Renal cortical epithelial cell (primary cell): ENCODE measurements at places on chromosomes 5 and 9. TPM values are rescaled to one million over a fixed set of nuclear protein-coding genes. Genes with fewer than 3 reads are reported as not detected.

Gene MRPS27
- total RNA-seq: 58.2 and 92.7 TPM in 2 replicates

Gene BNC2
- total RNA-seq: 9.0 and 22.4 TPM in 2 replicates

Gene DOCK8
- total RNA-seq: 0.85 and 1.6 TPM in 2 replicates

Gene PCDHAC2
- total RNA-seq: 1.0 and 1.1 TPM in 2 replicates

Gene PCDHB6
- 0.17 and 0.40 TPM in 2 replicates for total RNA-seq

Gene GABRA1
- total RNA-seq: not detected in 2 replicates

Gene VCAN
- total RNA-seq: 269 and 2,590 TPM in 2 replicates

Gene CAMK2A
- 0.15 TPM in 1 of 2 replicates, not detected in the other for total RNA-seq

Gene PFN3
- total RNA-seq: not detected in 2 replicates

Gene PGM5
- total RNA-seq: 0.55 and 1.0 TPM in 2 replicates

Gene EDIL3
- total RNA-seq: 6.9 and 10.1 TPM in 2 replicates

Gene DMGDH
- 4.5 and 9.3 TPM in 2 replicates for total RNA-seq

Gene WDR31
- 1.9 and 9.3 TPM in 2 replicates for total RNA-seq

Gene PRDM9
- not detected in 2 replicates for total RNA-seq

Gene DHX29
- 23.4 and 39.8 TPM in 2 replicates for total RNA-seq

Gene CDC14B
- total RNA-seq: 30.6 and 55.7 TPM in 2 replicates

Gene HAPLN1
- not detected in 2 replicates for total RNA-seq

Gene SPINK7
- not detected in 2 replicates for total RNA-seq

Gene CCDC183
- 0.94 TPM in 1 of 2 replicates, not detected in the other for total RNA-seq

Gene LCN2
- total RNA-seq: 23.6 and 38.2 TPM in 2 replicates

Gene SHC3
- total RNA-seq: 1.1 and 2.1 TPM in 2 replicates

Gene SLC25A2
- 0.20 and 1.0 TPM in 2 replicates for total RNA-seq

Gene PCDHB7
- total RNA-seq: under 0.01 and 0.85 TPM in 2 replicates

Gene FAM170A
- total RNA-seq: not detected in 2 replicates

Gene ZNF618
- total RNA-seq: 3.5 and 30.6 TPM in 2 replicates

Gene GARIN3
- not detected in 2 replicates for total RNA-seq

Gene SLC4A9
- total RNA-seq: not detected in 2 replicates

Gene MARCOL
- total RNA-seq: not detected in 2 replicates

Gene SAP30L
- total RNA-seq: 10.9 and 23.9 TPM in 2 replicates

Gene LRRC14B
- total RNA-seq: not detected in 2 replicates

Gene PCDHB1
- total RNA-seq: under 0.01 TPM in 1 of 2 replicates, not detected in the other

Gene AGXT2
- 0.20 TPM in 1 of 2 replicates, not detected in the other for total RNA-seq

Gene ANAPC2
- total RNA-seq: 10.4 and 28.9 TPM in 2 replicates

Gene LMAN2
- total RNA-seq: 242 and 337 TPM in 2 replicates

Gene RGS3
- total RNA-seq: 56.1 and 76.2 TPM in 2 replicates

Gene TSSK1B
- total RNA-seq: 0.55 TPM in 1 of 2 replicates, not detected in the other

Gene MYOZ3
- 0.45 and 0.87 TPM in 2 replicates for total RNA-seq
